HEK293T (cell line): ENCODE measurements at places on chromosomes 2 and 18.

DNA sequence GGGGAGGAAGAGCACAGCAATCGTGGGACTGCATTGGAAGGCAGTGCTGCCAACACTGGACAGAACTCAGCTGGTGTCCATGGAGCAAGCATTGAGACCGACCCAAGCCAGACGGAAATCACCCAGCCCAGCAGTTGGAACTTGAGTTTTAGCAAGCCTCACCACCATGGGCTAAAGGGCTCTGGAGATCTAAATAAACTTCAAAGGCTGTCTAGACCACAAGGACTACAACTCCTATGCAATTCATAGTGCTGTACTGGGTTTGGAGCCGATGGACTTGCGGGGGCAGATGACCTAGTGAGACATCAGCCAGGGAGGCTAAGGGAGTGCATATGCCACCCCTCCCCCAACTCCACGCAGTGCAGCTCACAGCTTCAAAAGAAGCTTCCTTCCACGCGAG lies 243.6 kb upstream of the SLC39A10 start:
- no peak for DNase-seq

- DNase-seq: no peak
Measured at GRCh38 chr2:67867735-67868134, 195.1 kb downstream of the C1D start.

DNA sequence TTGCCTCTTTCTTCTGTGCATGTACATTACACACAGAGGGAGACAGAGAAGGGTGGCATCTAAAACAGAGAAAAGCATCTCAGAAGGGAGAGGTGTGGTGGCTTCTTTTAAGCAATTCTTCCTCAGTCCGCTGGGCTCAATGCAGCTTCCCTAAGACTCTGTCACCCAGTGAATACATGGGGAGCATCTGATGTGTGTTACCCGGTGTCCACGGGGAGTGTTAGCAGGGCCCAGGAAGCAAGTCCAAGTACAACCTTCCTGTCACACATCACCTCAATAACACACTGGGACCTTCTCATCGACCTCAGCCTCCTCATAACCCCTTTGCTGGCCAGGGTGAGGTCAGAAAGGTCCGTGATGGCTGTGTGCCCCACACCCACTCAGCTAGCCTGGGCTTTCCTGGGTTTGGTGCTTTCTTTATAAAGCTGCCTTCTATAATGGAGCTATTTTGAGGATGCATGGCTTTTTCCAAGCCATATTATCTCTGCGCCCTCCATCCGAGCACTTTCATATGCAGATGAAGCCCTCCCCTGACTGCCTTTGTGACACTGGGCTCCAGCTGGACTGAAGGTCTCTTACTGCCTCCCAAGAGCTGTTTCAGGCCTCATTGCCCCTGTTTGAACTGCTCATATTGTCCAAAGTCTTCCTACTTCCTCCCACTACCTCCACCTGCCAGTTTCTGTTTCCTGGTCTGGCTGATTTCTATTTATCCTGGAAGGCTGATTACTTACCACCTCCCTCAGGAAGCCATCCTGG lies 21.4 kb downstream of the TNFRSF11A start:
- no peak for DNase-seq

- no peak for DNase-seq
Measured at GRCh38 chr2:151624271-151624670, 110.0 kb downstream of the NEB start.

GRCh38 chr2:10572701-10573100 lies 117.1 kb downstream of the NOL10 start:
- no peak for DNase-seq

DNA sequence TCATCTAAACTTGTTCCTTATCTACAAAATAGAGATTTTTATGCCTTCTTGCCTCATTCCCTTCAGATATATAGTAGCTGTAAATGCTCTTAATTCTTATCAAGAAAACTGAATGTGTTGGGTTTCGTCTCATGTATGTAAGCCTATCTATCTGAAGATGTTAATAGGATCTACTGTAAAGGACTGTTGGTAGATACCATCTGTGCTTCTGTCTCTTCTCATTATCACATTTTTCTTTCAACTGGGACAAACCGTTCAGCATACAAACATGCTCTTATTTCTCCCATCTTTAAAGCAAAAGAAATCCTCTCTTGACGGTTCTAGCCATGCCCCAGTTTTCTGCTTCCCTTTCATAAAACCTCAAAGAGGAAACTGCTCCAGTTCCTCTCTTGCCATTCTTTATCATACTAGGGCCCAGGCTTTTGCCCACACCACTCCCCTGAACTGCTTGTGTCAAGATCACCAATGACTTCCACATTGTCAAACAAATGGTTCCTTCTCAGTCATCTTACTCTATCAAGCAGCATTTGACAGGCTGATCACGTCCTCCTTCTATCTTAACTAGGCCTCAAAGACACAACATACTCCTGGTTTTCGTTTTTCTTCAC lies 88.7 kb downstream of the ARHGEF33 start:
- no peak for DNase-seq

- no peak for DNase-seq
Measured at GRCh38 chr2:177675350-177675821, 282.8 kb downstream of the AGPS start.

- DNase-seq: no peak
Measured at GRCh38 chr2:125455110-125455509, 1200.8 kb upstream of the GYPC start.

DNA sequence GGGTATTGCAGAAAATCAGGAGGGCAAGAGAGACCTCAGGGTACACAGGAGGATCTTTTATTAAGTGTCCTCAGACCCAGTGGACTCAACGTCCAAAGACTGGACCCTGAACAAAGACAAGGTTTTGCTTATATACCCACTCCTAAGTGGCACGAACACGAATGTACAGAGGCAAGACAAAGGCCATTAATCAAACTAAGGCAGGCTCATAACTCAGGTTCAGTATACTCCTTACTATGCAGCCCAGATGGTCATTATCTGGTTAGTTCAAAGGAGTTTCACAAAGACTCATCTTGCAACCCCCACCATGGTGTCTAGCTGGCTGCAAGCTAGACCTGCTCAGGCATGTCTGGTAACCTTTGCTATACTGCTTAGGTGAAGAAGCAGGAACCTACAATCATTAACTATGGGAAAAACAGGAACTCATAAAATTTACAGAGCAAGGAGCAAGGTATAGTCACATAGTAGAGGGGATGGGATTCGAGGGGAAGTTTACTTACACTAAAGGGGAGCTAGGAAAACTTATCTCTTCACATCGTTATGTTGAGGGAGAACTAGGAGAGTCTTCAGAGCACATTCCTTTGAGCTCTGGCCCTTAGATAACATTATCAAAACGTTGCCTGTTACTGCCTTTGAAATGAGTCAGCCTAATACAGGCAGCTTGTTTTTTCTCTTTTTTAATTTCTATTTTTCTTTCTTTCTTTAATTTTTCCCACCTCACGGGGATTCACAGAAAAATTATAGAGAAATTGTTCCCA lies 33.9 kb downstream of the SLC4A3 start:
- no peak for DNase-seq

DNA sequence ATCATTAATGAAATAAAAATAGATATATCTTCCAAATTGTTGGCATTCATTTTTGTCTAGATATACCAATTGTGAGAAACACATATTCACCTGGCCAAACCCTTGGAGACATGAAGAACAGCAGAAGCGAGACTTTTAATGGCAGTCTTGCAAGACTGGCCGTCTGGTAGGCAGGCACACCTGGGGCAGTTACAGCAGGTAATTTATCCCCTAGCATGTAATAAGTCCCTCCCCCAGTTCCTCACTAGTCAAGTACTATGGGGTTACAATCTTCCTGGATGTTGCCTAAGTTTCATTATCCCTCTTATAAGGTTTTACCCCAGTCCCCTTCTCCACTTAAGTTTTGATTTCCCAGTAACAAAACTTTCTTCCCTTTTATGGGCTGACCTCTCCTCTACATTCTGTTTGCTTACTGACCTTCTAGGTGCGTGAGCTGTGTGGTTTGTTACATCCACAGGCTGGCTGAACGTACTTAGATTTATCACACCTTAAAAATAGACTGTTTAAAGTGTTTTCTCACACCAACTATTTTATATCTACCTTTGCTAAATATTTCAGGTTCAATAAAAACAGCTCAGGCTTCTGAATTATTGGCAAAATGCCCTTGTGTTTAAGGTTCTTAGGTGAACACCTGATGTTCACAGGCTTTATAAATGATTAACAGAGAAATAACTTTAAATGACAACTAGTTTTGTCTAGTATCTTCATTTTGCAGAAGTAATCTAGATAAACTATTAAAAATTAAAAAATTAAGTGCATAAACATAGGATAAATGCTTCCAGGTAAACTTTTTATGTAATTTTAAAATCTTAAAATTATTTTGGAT lies 365.0 kb upstream of the TFPI start:
- no peak for DNase-seq
